ENCODE measurements at places on chromosomes 5 and 9.

GRCh38 chr5:159241946-159242552 lies 21.0 kb upstream of the UBLCP1 start:
- DNase-seq: no peak

GRCh38 chr5:153081385-153081784 lies 409.1 kb upstream of the GRIA1 start:
- no peak for DNase-seq

- DNase-seq: no peak
Measured at GRCh38 chr5:125549322-125549911, 803.0 kb upstream of the ZNF608 start.

GRCh38 chr5:96330530-96331140 lies 102.4 kb downstream of the PCSK1 start:
- DNase-seq: no peak

GRCh38 chr9:115350548-115350947 lies 232.6 kb upstream of the TNC start:
- peak; percentile 29 for DNase-seq

DNA sequence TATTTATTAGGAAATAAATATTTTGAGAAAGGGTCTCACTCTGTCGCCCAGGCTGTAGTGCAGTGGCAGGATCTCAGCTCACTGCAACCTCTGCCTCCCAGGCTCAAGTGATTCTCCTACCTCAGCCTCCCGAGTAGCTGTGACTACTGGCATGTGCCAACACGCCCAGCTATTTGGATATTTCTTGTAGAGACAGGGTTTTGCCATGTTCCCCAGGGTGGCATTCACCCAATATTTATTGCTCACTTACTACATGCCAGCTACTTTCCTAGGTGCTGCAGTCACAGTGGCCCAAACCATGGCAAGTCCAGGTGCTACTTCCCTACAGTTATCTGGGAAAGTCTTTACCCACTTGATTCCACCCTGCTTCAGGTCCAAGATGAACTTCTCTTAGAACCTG lies 8.3 kb upstream of the MED7 start:
- DNase-seq: no peak

DNA sequence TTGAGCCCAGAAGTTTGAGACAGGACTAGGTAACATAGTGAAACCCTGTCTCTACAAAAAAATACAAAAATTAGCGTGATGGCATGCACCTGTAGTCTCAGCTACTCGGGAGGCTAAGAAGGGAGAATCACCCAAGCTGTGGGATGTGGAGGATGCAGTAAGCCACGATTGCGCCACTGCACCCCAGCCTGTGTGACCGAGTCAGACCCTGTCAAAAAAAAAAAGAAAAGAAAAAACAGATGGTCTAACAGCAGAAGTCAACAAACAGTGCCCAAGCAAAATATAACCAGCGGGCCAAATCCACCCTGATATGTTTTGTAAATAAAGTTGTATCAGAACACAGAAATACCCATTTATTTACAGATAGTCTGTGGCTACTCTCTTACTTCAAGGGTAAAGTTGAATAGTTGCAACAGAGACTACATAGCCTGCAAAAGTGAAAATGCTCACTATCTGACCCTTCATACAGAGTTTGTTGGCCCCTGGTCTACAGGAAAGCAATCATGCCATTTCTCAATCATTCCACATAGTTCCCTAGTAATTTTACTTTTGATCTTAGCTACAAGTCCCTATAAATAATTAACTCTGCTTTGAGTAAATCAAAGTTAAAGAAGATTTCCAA lies 383.7 kb downstream of the TLE1 start:
- no peak for DNase-seq

GRCh38 chr5:80736730-80737129 lies 81.9 kb upstream of the DHFR start:
- no peak for DNase-seq
